Stimulated activated CD4-positive, alpha-beta T cell treated with anti-CD3 and anti-CD28 coated beads, Interleukin-1b, Interleukin-23, amount 100 ng/mL, for 48 hours (primary cell): ENCODE measurements at places on chromosomes 4 and X.
A peak's percentile ranks its signal among the peaks of the same experiment; 100 is the strongest.

DNA sequence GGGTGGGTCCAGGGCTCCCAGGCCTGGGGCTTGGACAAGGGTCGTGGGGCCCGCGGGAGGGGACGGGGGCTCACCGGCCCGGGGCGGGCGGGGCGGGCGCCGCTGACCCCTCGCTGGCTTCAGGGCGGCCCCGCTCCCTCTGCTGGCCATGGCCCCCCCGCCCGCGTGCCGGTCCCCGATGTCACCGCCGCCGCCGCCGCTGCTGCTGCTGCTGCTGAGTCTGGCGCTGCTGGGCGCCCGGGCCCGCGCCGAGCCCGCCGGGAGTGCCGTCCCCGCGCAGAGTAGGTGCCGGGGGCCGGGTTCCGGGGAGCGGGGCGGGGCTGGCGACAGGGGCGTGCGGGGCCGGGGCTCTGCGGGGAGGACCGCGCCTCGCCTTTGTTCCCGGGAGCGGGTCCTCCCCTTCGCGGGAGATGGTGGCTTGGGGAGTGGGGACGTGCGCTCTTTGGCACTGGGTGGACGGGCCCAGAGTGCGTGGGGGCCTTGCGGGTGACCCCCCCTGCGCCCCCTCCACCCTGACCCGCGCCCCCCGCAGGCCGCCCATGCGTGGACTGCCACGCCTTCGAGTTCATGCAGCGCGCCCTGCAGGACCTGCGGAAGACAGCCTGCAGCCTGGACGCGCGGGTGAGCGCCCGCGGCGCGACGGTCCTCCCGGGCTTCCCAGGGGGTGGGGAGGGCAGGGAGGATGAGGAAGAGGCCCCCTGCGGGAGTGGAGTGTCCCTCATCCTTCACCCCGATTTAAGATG lies 16.8 kb upstream of the NAT8L start:
- DNase-seq = no peak

GRCh38 chr4:94472056-94472826 lies 20.5 kb downstream of the PDLIM5 start:
- no peak for DNase-seq

GRCh38 chrX:69309074-69309792 lies 144.0 kb upstream of the PJA1 start:
- DNase-seq = no peak

DNA sequence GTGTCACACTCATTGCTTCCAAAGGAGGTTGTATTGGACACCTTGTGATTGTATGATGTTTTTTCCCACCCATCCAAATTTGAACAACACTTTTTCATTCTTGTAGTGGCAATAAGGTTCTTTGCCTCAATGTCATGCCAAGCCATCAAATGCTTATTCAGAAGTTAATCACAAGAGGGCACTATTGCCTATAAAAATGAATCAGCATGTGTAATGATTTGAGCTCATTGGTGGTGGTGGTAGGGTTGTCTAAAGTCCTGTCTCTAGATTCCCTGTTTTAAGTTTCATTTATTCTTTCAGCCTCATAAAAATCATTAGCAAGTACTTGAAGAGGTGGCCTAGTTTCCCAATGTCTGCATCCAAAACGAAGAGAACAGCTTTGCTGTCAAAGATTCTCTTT lies 37.0 kb downstream of the IRS4 start:
- no peak for DNase-seq

GRCh38 chr4:7328913-7329638 lies 105.7 kb downstream of the PSAPL1 start:
- DNase-seq = no peak

- no peak for DNase-seq
These were observed 16.1 kb upstream of the FAM47E start for GRCh38 chr4:76235407-76235806.

- DNase-seq = no peak
These were observed 52.8 kb downstream of the SEL1L3 start for GRCh38 chr4:25809996-25810395.

DNA sequence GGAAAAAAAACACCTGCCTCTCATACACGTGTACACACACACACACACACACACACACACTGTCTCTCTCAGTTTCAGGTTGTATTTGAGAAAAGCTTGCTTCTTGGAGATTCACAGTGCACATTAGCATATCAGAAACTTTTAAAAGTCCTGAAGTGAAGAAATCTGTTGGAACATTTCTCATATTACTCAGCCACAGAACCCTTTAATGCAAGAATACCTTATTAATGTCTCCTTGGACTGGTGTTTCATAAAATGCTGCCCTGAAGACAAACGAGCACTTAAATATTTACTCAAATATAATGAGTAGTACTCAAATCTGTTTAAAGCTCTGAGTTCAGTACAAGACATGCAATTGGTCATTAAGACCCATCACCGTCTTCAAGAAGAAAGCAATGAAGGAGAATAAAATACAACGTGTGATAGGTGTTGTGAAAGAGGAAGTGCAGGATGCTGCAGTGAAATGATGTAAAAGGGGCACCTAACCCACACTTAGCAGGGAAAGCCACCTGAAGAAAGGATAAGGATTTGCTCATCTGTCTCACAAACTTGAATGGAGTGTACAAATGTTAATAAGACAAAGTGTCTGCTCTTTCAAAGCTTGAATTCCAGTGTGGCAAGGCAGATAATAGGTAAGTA lies 57.0 kb downstream of the DCLK2 start:
- DNase-seq = no peak

GRCh38 chrX:55489314-55490009 lies at the start of gene USP51:
Gene USP51, minus strand, starts transcription at chrX:55489848. Its CDS starts 909 bp downstream, at chrX:55488939.
- peak; percentile 1 for DNase-seq

GRCh38 chr4:8439914-8440491 lies 520 bp downstream of the ACOX3 start:
- DNase-seq = peak; percentile 19

DNA sequence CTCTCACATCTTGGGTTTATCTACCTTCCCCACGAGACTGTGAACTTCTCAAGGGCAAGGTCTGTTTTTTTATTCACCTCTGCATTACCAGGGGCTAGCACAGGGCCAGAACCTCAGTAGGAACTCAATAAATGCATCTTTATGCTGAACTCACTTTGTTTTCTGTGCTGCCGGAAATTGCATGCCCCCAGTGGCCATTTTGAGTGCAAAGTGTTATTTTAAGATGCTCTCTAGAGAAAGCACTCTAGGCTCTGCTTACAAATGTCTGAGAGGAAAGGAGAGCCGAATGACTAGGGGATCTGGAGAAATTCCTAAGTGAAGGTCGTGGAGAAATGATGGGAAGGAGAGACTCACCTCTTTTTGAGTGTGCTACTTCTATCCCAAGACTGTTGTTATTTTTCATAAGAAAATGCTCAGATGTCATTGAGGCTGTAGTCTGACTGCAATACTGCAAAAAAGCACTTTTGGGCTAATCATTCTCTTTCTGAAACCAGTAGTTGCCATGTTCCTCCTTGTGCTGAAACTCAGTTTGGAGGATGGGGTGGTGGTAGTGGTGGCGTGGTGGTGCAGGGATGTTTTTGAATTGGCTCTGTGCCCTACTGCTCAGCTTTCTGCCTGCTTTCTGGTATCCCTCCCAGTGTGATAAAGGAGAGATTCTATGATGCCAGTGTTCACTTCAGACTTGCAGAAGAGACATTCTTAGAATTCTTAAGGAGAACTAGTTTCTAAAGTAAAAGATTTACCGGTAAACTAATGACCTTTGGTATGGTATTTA lies 41.3 kb downstream of the DOCK11 start:
- DNase-seq = peak; percentile 36

DNA sequence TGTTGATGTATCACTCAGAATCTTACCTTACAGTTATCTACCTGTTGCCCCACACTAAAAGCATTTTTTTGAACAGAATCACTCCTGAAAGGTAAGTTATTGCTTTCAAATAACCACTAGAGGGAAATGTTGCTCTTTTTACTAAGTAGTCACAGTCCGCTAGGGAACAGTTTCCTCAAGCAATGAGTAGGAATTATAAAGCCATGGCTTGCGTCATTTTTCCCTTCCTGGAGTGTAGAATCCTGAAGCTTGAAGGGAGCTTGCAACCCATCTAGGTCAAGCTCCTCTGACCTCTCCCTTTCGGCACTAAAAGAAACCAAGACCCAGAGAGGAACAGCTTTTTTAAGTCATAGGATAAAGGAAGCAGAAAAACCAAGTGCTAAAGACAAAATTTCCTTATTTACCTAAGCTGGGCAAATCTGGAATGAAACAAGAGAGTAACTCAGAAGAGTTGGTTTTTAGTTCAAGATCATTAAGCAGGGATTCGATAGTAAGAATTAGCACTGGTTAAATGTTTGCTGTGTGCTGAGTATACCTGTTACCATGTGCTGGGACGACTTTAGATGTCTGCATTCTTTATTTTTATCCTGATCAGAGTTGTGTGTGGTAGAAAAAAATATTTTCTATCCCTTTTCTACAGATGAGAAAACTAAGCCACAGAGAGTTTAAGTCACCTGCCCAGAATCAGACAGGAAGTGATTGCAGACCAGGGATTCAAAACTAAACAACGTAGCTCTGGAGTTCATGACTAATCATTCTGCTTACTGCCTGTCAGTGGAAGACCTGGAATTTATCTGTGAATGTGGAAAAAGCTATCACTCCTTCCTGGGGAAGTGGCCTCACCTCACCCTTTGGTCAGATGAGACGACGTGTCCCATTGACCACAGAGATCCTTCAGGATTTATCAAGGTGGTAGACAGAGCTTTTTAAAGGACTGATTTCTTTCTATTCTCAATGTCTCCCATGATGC lies 631.5 kb downstream of the RAB28 start:
- DNase-seq = no peak

DNA sequence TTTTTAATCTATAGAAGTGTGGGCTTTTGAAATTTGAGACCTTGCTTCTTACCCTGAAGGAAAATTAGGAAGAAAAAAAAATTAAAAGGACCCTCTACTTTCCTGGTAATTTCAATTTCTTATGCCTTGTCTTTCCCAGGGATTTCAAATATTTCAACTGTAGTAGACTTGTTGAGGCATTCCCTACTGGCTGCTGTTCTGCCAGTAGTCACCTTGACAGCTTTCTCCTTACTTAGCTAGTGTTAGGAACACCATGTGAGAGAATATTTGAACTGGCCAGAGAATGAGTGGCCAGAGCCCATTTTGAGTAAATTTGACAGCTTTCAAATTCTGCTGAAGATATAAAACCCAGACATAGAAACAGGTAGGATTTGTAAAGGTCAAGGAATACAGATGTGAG lies 24.0 kb upstream of the GBA3 start:
- no peak for DNase-seq

DNA sequence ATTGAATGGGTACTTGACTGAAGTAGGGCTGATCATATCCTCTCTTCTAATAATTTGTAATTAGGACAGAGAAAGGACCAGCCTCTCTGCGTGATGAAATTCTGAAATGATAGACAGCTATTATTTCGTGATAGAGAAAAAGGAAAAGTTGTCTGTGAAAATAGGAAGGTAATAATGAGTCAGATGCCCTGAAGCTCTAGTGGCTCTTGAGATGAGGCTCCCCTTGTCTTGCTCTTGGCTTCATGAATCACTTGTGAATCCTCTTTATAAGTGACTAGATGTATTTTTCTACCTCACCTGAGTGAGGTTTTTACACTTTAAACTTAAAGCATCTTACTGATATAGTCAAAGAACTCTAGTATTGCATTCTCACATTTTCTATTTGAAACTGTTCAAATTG lies 888.9 kb downstream of the PCDH18 start:
- DNase-seq = no peak

DNA sequence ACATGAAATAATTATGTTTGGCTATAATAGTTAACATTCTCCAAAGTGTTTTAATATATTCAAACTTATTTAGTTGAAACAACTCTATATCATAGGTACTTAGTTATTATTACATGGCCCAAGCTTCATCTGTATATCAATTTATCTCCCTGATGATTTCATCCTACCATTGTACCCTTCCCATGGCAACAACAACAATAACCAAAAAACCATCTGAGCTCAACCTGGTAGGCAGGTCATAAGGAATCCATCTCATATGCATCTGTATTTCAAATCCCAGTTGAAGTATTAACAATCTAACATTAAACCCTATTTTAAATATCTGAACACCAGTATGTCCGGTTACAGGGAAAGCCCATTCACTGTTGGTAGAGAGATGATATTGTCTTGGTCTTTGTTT lies 33.1 kb upstream of the SLC7A11 start:
- no peak for DNase-seq

DNA sequence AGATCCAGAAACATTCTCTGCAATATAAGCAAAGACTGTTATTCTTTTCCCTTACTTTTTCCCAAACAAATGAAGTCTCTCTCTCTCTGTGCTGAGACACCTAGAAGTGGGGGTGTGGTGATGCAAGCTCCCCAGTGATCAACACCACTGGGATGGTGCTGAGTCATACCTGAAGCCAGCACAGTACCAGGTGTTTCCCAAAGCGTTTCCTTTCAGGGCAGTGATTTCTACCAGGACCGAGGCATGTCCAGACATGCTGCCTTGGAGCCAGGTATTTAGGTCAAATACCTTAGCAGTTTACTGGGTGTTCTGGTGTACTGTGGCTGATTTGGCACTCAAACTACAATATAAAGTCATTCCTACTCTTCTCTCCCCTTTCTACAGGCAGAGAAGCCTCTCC lies 726.5 kb downstream of the FAM133A start:
- no peak for DNase-seq

DNA sequence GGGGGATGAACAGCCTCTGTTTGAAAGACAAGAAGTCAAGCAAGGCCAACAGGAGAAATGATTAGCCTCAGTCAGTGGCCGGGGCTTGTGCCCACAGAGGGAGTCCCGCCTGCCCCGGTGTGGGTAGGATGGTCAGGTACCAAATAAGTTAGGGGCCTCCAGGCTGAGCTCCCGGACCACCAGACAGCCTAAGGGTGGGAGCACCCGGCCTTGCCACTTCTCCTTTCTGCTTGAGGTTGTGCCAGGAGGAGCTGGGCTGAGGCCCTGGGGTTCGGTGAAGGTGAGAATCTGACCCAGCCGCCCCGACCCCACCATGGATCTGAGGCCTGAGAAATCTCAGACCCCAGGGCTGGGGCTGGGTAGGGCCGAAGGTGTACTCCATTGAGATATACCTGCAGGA lies 48.8 kb downstream of the EFNB1 start:
- DNase-seq = no peak

GRCh38 chrX:100447655-100448397 lies 37.8 kb upstream of the PCDH19 start:
- no peak for DNase-seq

GRCh38 chr4:159498446-159499115 lies 395.7 kb downstream of the RAPGEF2 start:
- DNase-seq = no peak

GRCh38 chrX:49054073-49054762 lies 4.6 kb upstream of the CCDC120 start:
- DNase-seq = no peak
